ENCODE measurements at places on chromosomes 12 and 14. TPM values are rescaled to one million over a fixed set of nuclear protein-coding genes. Genes with fewer than 3 reads are reported as not detected.

AICDA gene
- total RNA-seq, result not detected

- DNase-seq, result no peak
These were observed 6.7 kb upstream of the KRT86 start for GRCh38 chr12:52267699-52268098.

GRCh38 chr12:4859478-4860210, 50.1 kb upstream of the KCNA1 start:
- DNase-seq, result no peak

- no peak for DNase-seq
These were observed 57.8 kb upstream of the METAP2 start for GRCh38 chr12:95416111-95416636.

- DNase-seq, result no peak
These were observed 131.8 kb upstream of the KRAS start for GRCh38 chr12:25382311-25383106.

DNA sequence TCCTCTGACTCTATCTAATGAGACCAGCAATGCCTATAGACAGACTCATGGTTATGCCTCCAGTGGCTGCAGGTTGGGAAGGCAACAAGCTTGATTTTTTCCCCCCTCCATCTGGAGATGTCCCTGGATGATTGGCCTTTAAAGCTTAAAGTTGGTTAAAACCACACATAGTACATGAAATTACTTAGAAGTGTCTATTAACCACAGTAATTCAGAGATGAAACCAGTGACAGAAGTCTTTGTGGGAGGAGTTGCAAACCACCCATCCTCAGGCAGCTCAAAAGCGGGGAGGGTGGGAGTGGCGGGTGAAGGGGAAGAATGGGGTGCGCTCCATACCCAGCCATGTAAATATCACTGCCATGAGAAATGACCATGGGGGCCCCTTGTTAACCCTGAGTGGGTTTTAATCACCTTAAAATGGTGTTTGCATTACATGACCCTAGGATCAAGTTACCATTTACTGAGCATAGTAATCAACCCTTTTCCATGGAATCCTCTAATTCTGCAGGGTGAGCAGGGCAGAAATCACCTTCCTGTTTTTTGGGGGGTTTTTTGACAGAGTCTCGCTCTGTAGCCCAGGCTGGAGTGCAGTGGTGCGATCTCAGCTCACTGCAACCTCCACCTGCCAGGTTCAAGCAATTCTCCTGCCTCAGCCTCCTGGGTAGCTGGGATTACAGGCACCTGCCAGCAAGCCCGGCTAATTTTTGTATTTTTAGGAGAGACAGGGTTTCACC, 133.5 kb downstream of the FOXN3 start:
- no peak for DNase-seq

DNA sequence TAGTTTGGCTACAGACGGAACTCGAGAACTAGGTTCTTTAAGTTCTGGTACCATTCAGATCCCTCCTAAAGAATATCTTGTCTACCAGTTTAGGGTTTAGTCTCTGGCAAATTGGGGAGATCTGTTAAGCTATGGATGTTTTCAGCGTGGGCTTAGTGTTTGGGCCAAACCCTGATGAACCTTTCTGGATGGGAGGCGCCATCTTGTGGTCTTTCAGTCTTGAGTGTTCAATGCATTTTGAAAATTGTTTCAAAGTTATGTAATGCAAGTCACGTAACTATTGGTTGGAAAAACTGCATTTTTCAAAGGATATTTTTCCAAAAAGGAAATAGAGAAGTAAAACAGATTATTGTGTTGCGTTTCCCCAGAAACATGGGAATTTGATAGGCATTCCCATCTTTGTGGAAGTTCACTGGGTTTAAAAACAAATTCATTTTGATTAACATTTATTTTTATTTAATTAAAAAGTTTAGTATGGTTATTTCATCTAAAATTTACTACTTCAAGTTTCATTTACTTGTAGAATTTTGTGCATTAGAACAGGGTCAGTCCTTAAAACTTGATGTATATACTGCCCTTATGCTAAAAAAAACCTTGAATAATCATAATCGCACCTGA, 169.0 kb downstream of the PRIMA1 start:
- DNase-seq, result no peak

KRT73 gene
- not detected for total RNA-seq

DNA sequence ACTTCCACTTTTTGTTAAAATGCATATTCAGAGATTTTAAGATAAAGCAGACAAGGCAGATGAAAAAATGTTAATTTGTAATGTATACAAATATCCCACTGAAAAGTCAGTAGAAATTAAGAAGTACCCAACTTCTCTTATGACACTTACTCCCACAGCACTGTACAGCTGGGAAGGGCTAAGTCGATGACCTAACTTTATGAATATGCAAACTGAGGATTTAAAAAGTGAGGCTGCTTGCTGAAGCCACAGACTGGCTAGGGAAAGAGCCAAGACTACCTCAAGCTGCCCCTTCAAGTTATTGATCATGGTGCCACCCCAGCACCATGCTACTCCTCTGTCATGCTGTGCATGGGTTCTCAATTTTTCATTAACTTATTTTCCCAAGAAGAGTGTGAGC, 17.0 kb downstream of the PPM1H start:
- no peak for DNase-seq

DNA sequence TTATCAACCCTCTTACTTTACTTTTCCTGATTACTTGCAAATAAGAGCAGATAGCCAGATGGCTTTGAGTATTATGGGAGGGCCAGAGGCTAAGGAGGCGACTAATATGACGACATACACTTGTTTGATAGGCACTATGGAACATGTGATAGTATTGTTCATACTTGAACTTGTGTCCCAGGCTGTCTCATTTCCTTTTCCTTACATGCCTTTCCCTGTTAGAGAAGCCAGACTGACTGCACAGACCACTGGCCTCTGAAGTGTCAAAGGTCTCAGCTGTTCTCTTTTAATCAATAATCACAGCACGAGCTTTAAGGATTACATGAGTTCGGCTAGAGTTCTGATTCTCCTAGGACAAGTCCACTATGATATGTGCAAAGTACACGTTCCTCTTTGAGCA, 326.0 kb downstream of the PRKD1 start:
- no peak for DNase-seq

KRT83 gene
- not detected for total RNA-seq

GRCh38 chr12:45612044-45612794, 117.3 kb upstream of the ARID2 start:
- DNase-seq, result no peak

GRCh38 chr14:82689948-82690347, 1156.3 kb upstream of the SEL1L start:
- DNase-seq, result no peak

GRCh38 chr14:81618695-81619094, 85.0 kb upstream of the SEL1L start:
- no peak for DNase-seq

Data from chondrocyte (in vitro differentiated cells).